ENCODE measurements at places on chromosomes 4 and X. TPM values are rescaled to one million over a fixed set of nuclear protein-coding genes. Genes with fewer than 3 reads are reported as not detected.

- H3K27me3 ChIP-seq = no peaks in the 10 kb centered on the region
- H3K36me3 ChIP-seq = no peaks in the 10 kb centered on the region
- H3K4me1 ChIP-seq = no peaks in the 10 kb centered on the region
- no peak overlapping the region for H3K27ac ChIP-seq
- H3K4me3 ChIP-seq = no peak overlapping the region
These were observed 41.6 kb upstream of the HMX1 start for GRCh38 chr4:8913121-8913857.

GRCh38 chr4:129490516-129490915, 394.6 kb downstream of the C4orf33 start:
- H3K27ac ChIP-seq = no peak overlapping the region
- H3K27me3 ChIP-seq = no peaks in the 10 kb centered on the region
- DNase-seq = no peak
- no peaks in the 10 kb centered on the region for H3K36me3 ChIP-seq
- H3K4me1 ChIP-seq = no peaks in the 10 kb centered on the region
- no peak overlapping the region for H3K4me3 ChIP-seq

DNA sequence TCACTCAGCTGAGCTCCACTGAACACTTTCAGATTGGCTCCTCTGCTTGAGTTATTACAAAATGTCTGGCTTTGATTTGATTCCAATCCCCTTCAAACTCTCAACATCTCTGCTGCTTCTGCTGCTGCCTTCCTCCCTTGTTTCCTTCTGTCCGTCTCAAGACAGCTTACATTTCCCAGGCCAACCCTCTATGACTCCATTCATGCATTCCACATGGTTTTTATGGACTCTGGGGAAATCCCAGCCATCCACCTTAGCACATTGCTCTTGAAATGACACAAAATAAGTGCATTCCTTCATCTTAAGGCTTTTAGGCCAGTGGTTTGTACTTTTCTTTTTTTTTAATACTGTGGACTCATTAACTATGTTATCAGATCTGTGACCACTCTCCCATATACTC, 68.5 kb upstream of the TMEM164 start:
- no peaks in the 10 kb centered on the region for H3K27me3 ChIP-seq
- no peak for DNase-seq
- no peak overlapping the region for H3K27ac ChIP-seq
- H3K4me1 ChIP-seq = no peaks in the 10 kb centered on the region

- no peak for DNase-seq
- H3K4me1 ChIP-seq = no peaks in the 10 kb centered on the region
- H3K27ac ChIP-seq = no peak overlapping the region
- no peak overlapping the region for H3K4me3 ChIP-seq
These were observed 643.8 kb upstream of the FTHL17 start for GRCh38 chrX:31715675-31716074.

GRCh38 chr4:33746979-33747378, 2497.3 kb downstream of the ARAP2 start:
- H3K4me3 ChIP-seq = no peak overlapping the region
- no peaks in the 10 kb centered on the region for H3K27me3 ChIP-seq
- no peak overlapping the region for H3K27ac ChIP-seq
- no peak for DNase-seq
- no peaks in the 10 kb centered on the region for H3K36me3 ChIP-seq

GRCh38 chrX:85591536-85591935, 212.1 kb upstream of the POF1B start:
- no peak overlapping the region for H3K4me3 ChIP-seq
- H3K27me3 ChIP-seq = no peaks in the 10 kb centered on the region
- no peaks in the 10 kb centered on the region for H3K36me3 ChIP-seq
- no peaks in the 10 kb centered on the region for H3K4me1 ChIP-seq
- no peak overlapping the region for H3K27ac ChIP-seq

- no peak overlapping the region for H3K4me3 ChIP-seq
- no peak for DNase-seq
- no peak overlapping the region for H3K27ac ChIP-seq
- H3K36me3 ChIP-seq = no peaks in the 10 kb centered on the region
These were observed 13.8 kb downstream of the RNF4 start for GRCh38 chr4:2482693-2483092.

The ANKRD50 gene
- 27.4 TPM for total RNA-seq

The LANCL3 gene
- total RNA-seq = 0.84 TPM

DNA sequence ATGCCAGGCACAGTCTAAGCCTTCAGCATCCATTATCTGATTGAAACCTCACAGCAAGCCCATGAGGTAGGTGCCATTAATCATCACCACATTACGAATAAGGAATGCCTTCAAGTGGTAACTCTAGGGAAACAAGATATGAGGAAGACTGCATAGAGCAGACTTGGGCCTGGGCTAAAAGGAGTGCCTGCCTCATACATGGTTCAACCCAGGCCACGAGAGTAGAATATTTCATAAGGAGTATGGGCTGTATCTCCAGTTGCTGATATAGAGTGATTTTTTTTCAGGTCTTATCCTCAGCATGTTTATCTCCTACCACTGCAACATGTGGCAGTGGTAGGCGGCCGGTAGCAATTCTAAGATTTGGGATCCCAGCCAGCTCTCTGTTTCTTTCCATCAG, 51.7 kb downstream of the ATP11C start:
- H3K4me1 ChIP-seq = no peaks in the 10 kb centered on the region
- no peak for DNase-seq
- H3K4me3 ChIP-seq = no peak overlapping the region

GRCh38 chrX:134236626-134237614, at the start of gene CCDC160:
Gene CCDC160, plus strand, starts transcription at chrX:134237182. Its CDS starts 7,619 bp downstream, at chrX:134244801.
- H3K4me1 ChIP-seq = no peaks in the 10 kb centered on the region
- H3K36me3 ChIP-seq = no peaks in the 10 kb centered on the region
- peak; percentile 79 for DNase-seq

GRCh38 chrX:10989386-10989785, 121.7 kb upstream of the HCCS start:
- H3K27me3 ChIP-seq = no peaks in the 10 kb centered on the region
- no peaks in the 10 kb centered on the region for H3K36me3 ChIP-seq
- H3K4me1 ChIP-seq = no peaks in the 10 kb centered on the region
- no peak for DNase-seq
- no peak overlapping the region for H3K27ac ChIP-seq
- H3K4me3 ChIP-seq = no peak overlapping the region

GRCh38 chr4:118865091-118865708, 23.5 kb upstream of the SYNPO2 start:
- no peaks in the 10 kb centered on the region for H3K4me1 ChIP-seq
- no peak overlapping the region for H3K4me3 ChIP-seq
- H3K36me3 ChIP-seq = no peaks in the 10 kb centered on the region
- H3K27me3 ChIP-seq = no peaks in the 10 kb centered on the region

DNA sequence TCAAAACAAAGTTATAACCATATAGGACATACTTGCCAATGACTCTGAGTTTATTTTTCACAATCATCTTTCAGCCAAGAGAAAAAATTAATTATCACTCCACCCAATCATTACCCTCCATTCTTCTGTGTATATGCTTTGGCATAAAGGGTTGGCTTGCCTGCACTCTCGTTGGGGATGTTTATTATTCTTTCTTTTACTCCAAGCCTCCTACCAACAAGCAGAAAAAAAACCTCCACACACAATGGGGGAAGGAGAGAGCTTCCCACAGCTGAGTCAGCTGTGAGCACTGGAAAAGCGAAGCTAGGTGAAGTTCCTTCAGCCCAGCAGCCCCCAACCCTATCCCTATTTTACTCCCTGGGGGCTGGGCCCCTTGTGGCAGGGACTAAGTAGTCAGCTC, 1.5 kb downstream of the OPHN1 start:
- no peaks in the 10 kb centered on the region for H3K27me3 ChIP-seq
- DNase-seq = no peak
- no peaks in the 10 kb centered on the region for H3K36me3 ChIP-seq
- H3K27ac ChIP-seq = no peak overlapping the region
- no peaks in the 10 kb centered on the region for H3K4me1 ChIP-seq

The CLCN4 gene
- 3.8 TPM for total RNA-seq

GRCh38 chr4:105346869-105347268, 127.0 kb downstream of the PPA2 start:
- no peaks in the 10 kb centered on the region for H3K36me3 ChIP-seq
- H3K27me3 ChIP-seq = no peaks in the 10 kb centered on the region
- no peaks in the 10 kb centered on the region for H3K4me1 ChIP-seq
- no peak overlapping the region for H3K27ac ChIP-seq

GRCh38 chr4:48275247-48275646, 5.6 kb upstream of the TEC start:
- H3K27me3 ChIP-seq = no peaks in the 10 kb centered on the region
- no peak for DNase-seq
- H3K36me3 ChIP-seq = no peaks in the 10 kb centered on the region
- H3K27ac ChIP-seq = no peak overlapping the region
- no peak overlapping the region for H3K4me3 ChIP-seq
- H3K4me1 ChIP-seq = no peaks in the 10 kb centered on the region

GRCh38 chr4:7828011-7828720, 111.5 kb downstream of the AFAP1 start:
- no peak overlapping the region for H3K27ac ChIP-seq
- no peaks in the 10 kb centered on the region for H3K36me3 ChIP-seq
- no peaks in the 10 kb centered on the region for H3K27me3 ChIP-seq
- DNase-seq = peak; percentile 85
- no peaks in the 10 kb centered on the region for H3K4me1 ChIP-seq
- H3K4me3 ChIP-seq = no peak overlapping the region

The VCX gene
- total RNA-seq = not detected

GRCh38 chr4:118758293-118758692, 73.1 kb downstream of the METTL14 start:
- no peak for DNase-seq
- H3K36me3 ChIP-seq = no peaks in the 10 kb centered on the region
- no peaks in the 10 kb centered on the region for H3K27me3 ChIP-seq
- H3K4me1 ChIP-seq = peaks cover 2% of the 10 kb centered on the region

- DNase-seq = no peak
- H3K4me1 ChIP-seq = no peaks in the 10 kb centered on the region
- no peak overlapping the region for H3K4me3 ChIP-seq
- no peaks in the 10 kb centered on the region for H3K27me3 ChIP-seq
- no peak overlapping the region for H3K27ac ChIP-seq
- H3K36me3 ChIP-seq = no peaks in the 10 kb centered on the region
These were observed 301.9 kb downstream of the TLL1 start for GRCh38 chr4:166174717-166175490.

GRCh38 chr4:126386512-126386911, 1071.8 kb downstream of the FAT4 start:
- H3K36me3 ChIP-seq = no peaks in the 10 kb centered on the region
- H3K27me3 ChIP-seq = no peaks in the 10 kb centered on the region
- DNase-seq = no peak
- no peak overlapping the region for H3K27ac ChIP-seq

DNA sequence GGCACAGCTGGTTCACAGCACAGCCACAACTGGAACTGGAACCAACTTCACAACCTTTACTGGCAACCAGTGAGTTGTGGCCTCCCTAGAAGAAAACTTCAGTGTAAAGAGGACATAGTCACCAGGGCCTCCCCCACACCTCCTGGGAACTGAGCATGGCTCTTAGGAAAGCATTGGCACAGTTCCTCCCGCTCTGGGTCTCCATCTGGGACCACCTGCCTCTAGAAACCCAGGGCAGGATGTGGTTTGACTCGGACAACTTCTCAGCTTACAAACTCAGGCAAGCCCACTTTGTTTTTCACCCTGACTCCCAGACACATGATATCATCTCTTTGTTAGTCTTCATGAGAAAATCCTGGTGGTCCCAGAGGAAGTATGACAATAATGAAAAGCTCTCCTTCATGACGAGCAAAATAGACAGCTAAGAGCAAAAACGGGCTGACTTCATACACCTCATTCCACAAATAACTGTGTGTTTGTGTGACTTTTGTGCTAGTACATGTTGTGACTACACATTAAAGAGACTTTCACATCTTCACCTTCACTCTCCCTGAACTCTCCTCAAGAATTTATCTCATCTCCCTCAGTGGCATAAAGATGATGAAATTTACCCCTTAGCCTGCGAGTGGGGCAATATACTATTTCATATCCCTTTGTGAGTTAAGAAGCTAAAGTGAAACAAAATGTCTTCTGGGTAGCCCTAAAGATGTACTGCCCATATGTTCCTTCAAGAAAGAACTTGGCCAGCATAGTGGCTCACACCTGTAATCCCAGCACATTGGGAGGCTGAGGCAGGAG, 75.4 kb downstream of the SH3KBP1 start:
- no peak for DNase-seq
- no peaks in the 10 kb centered on the region for H3K36me3 ChIP-seq
- H3K27me3 ChIP-seq = no peaks in the 10 kb centered on the region
- no peak overlapping the region for H3K27ac ChIP-seq
- H3K4me1 ChIP-seq = no peaks in the 10 kb centered on the region
- H3K4me3 ChIP-seq = no peak overlapping the region

DNA sequence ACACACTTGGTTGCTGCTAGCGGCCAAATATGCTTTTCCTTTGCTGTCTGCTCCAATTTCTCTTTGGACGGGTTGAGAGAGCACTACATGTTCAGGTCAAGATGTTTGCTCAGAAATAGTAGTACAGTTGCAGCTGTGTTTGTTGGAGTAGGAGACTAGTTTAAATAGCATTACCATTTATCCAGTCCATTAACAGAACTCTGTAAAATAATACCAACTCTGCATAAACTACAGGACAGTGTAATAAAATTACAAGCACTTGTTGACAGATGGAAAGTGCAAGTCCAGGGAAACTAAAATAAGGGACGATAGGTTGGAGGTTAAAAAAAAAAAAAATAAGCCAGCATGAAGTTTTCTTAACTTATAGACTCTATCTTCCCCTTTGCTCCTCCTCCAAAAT, 20.2 kb downstream of the SLIT2 start:
- no peak overlapping the region for H3K27ac ChIP-seq
- no peak for DNase-seq
- H3K4me1 ChIP-seq = peaks cover 6% of the 10 kb centered on the region

GRCh38 chr4:8127051-8127826, 31.4 kb downstream of the ABLIM2 start:
- H3K4me1 ChIP-seq = no peaks in the 10 kb centered on the region
- H3K27me3 ChIP-seq = no peaks in the 10 kb centered on the region
- no peak overlapping the region for H3K27ac ChIP-seq
- no peaks in the 10 kb centered on the region for H3K36me3 ChIP-seq
- no peak overlapping the region for H3K4me3 ChIP-seq

- no peaks in the 10 kb centered on the region for H3K27me3 ChIP-seq
- no peaks in the 10 kb centered on the region for H3K4me1 ChIP-seq
- no peaks in the 10 kb centered on the region for H3K36me3 ChIP-seq
- H3K27ac ChIP-seq = no peak overlapping the region
- no peak overlapping the region for H3K4me3 ChIP-seq
- no peak for DNase-seq
These were observed 1.4 kb downstream of the ARHGEF6 start for GRCh38 chrX:136779346-136779781.

The TMEM144 gene
- 14.1 TPM for total RNA-seq

The SPACA5 gene
- not detected for total RNA-seq

DNA sequence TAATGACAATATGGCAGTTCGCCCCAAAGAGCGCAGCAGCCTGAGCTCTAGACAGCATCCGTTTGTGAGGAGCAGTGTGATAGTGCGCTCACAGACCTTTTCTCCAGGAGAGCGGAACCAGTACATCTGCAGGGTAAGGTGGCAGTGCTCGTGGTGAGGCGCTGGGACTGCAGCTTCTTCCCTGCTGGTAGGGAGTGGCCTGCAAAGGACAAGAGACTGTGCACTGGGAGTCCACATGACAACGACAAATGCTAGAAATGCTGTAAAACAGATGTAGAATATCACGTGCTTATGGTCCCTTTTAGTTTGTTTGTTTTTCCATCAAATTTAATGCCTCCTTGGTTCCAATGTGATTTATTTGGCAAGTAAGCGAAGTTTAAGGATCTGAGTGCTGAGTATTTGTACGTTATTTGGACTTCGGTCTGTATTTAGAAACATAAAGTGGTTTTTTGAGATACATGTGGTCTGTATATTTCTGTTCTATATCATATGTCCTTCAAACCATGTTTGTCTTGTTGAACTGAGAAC, 35.8 kb downstream of the CLDN22 start:
- H3K4me3 ChIP-seq = no peak overlapping the region
- no peaks in the 10 kb centered on the region for H3K4me1 ChIP-seq
- H3K36me3 ChIP-seq = peaks cover 4% of the 10 kb centered on the region
- H3K27ac ChIP-seq = no peak overlapping the region

The MAGEA9B gene
- not detected for total RNA-seq

The KCNE5 gene
- 0.24 TPM for total RNA-seq

The OTC gene
- total RNA-seq = 0.23 TPM

The LARP1B gene
- 23.9 TPM for total RNA-seq

The BMPR1B gene
- total RNA-seq = 14.6 TPM

Data from aorta (tissue), 5 donors.